CD4-positive, alpha-beta T cell treated with Interleukin-1 beta for 1 hour (primary cell): ENCODE measurements at places on chromosomes 6 and 20.

- peak; percentile 38 for DNase-seq
Measured at GRCh38 chr6:136793363-136793762, 1.1 kb upstream of the MAP3K5 start.

DNA sequence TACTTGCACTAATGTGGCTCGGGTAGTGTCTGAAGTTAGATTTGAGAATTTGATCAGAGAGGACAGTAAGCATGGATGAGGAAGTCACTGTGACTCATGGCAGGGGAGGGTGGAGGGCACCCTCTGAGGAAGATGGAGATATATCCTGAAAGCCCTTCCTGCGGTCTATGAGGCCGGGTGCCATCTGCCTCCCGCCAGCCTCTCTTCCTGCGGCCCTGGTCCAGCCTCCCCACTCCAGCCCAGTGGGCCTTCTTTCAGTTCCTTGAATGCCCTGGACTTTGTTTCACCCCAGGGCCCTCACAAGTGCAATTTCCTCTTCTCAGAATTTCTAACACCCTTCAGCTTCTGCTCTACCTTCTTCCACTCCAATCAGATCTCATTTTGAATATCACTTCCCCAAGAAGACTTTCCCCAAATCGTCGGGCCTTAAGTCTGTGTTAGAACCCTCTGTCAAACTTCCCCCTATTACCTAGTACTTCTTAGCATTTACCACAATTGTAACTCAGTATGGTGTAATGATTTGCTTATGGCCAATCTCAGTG is 20.2 kb upstream of the TNFAIP3 start:
- DNase-seq, result peak; percentile 82

DNA sequence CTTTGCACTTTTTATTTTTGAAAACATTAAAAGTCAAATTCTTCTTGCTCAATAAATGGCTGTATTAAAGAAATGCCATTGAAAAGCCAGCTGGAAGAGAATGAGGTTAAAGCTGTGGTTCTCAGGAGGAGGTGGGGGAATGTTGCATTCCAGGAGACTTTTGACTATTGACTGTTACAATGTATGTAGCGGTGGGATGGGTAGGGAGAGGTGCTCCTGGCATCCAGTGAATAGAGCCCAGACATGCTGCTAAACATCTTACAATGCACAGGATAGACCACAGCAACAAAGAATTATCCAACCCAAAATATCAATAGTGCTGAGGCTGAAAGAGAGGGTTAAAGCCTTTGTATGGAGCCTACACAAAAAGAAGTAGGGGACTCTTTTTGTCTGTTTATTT is 295.9 kb downstream of the NKAIN2 start:
- no peak for DNase-seq

DNA sequence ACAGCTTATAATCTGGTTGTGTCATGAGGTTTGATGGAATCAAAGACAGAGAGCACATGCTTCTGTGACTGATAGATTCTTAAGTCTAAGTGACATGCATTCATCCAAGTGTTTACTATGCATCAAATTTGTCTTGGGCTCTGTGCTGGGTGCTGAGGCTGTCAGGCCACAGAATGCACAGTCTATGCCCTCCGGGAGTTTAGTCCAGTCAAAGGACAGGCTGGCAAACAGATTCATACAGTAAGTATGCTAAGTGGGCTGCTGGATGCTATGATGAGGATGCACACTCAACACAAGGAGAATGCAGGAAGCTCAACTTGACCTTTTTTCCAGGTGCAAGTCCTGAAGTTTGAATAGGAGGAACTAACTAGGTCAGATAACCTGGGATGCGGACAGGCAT is 146.7 kb downstream of the UST start:
- no peak for DNase-seq

DNA sequence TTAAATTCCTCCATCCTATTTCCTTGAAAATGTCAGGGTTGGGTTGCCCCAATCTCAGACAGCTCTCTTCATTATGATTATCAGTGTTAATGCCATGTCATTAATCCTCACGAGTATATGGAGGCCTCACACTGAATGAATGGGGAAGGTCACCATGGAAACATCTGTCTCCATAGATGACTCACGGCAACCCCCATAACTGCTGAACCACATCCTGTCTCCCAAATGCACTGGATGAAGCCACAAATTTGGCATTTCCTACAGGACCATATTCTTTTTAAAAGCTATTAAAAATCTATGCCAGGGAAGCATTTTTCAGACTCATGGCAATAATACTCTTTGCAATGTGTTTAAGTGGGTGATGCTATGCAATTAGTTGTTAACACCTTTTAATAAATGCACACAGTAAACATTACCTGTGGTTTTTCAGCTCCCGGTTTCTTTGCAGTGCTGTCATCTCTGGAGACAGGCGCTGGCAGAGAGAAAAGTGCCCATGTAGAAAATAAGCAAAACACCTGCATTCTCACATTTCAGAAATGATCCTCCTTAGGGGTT is 80.1 kb upstream of the PTPRK start:
- no peak for DNase-seq

GRCh38 chr20:20410678-20411077 is 42.8 kb downstream of the INSM1 start:
- DNase-seq, result no peak

GRCh38 chr6:128966934-128967333 is 84.0 kb downstream of the LAMA2 start:
- DNase-seq, result no peak
